ENCODE measurements at places on chromosomes 2 and 18. TPM values are rescaled to one million over a fixed set of nuclear protein-coding genes. Genes with fewer than 3 reads are reported as not detected.

The ZNF385B gene
- total RNA-seq, result 2.2 TPM

The FAM237A gene
- not detected for total RNA-seq

The TMEM169 gene
- 1.8 TPM for total RNA-seq

The SLC38A11 gene
- not detected for total RNA-seq

The OR6B2 gene
- total RNA-seq, result not detected

The MARCO gene
- 0.11 TPM for total RNA-seq

The MAL gene
- total RNA-seq, result 0.22 TPM

The ALK gene
- 0.11 TPM for total RNA-seq

The SPP2 gene
- total RNA-seq, result not detected

The SPATA3 gene
- not detected for total RNA-seq

The UCN gene
- total RNA-seq, result 0.68 TPM

The UGT1A5 gene
- not detected for total RNA-seq

The FTCDNL1 gene
- total RNA-seq, result 1.8 TPM

The ASB18 gene
- not detected for total RNA-seq

The SCTR gene
- 0.09 TPM for total RNA-seq

The LINC00305 gene
- total RNA-seq, result not detected

The HAT1 gene
- 50.6 TPM for total RNA-seq

The FHL2 gene
- 22.1 TPM for total RNA-seq

The TRAK2 gene
- 10.5 TPM for total RNA-seq

The NAT8 gene
- total RNA-seq, result not detected

The RAB6D gene
- 0.14 TPM for total RNA-seq

The C2orf66 gene
- total RNA-seq, result not detected

The CYP27A1 gene
- total RNA-seq, result 9.3 TPM
